ENCODE measurements at places on chromosomes 3 and 15. TPM values are rescaled to one million over a fixed set of nuclear protein-coding genes. Genes with fewer than 3 reads are reported as not detected.

DNA sequence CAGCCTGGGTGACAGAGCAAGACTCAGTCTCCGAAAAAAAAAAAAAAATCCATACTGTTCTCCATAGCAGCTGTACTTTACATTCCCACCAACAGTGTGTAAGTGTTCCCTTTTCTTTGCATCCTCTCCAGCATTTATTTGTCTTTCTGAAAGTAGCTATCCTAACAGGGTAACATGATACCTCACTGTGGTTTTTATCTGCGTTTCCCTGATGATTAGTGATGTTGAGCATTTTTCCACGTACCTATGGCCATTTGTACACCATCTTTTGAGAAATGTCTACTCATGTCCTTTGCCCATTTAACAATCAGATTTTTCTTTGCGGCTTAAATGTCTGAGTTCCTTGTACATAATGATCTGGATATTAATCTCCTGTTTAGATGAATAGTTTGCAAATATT lies 119.3 kb downstream of the RFX7 start:
- H3K4me1 ChIP-seq = no peaks in the 10 kb centered on the region
- H3K36me3 ChIP-seq = peaks cover 4% of the 10 kb centered on the region
- no peak for DNase-seq
- H3K27ac ChIP-seq = no peak overlapping the region

DNA sequence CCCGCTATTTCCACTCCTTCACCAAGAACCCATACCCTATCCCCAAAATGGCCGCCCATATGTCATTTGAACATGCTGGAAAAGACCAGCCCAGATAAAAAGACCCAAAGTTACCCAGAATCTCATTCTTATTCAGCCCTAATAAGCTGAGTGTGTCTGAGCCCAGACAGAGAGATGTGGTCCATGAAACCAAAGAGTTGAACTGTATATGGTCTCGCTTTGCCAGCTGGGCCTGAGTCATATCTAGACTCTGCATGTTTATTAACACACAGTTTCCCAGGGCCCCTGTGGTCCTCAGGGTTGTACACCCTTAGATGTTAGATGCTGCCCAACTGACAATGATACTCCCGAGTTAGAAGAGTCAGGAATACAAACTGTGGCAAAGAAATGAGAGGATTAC lies 201.9 kb upstream of the STRIT1 start:
- H3K4me3 ChIP-seq = no peak overlapping the region
- no peak for DNase-seq
- H3K27me3 ChIP-seq = no peaks in the 10 kb centered on the region

DNA sequence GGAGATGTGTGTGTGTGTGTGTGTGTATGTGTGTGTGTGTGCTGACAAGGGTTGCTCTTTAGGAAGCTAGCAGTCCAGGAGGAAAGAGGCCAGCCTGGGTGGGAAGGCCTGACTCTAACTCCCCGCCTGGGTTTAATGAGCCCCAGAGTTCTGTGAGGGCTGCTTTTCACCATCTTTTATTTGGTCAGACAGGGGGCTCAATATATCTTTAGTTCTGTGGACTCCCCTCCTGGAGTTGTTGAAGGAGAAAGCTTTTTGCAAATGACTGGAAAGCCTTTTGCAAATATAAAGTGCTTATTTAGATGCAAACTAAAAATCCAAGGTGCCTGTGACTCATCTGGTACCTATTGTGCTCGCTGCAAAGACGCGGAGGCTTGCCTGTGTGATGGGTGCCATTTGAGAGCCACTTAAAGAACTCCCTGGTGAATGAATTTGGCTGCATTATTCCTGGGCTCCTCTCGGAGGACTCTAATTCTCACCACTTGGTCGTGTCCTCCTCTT lies 24.5 kb downstream of the DRD3 start:
- H3K27ac ChIP-seq = peak overlapping the region; percentile 82
- DNase-seq = peak; percentile 81
- no peaks in the 10 kb centered on the region for H3K27me3 ChIP-seq
- peaks cover 59% of the 10 kb centered on the region for H3K4me1 ChIP-seq
- no peaks in the 10 kb centered on the region for H3K36me3 ChIP-seq

DNA sequence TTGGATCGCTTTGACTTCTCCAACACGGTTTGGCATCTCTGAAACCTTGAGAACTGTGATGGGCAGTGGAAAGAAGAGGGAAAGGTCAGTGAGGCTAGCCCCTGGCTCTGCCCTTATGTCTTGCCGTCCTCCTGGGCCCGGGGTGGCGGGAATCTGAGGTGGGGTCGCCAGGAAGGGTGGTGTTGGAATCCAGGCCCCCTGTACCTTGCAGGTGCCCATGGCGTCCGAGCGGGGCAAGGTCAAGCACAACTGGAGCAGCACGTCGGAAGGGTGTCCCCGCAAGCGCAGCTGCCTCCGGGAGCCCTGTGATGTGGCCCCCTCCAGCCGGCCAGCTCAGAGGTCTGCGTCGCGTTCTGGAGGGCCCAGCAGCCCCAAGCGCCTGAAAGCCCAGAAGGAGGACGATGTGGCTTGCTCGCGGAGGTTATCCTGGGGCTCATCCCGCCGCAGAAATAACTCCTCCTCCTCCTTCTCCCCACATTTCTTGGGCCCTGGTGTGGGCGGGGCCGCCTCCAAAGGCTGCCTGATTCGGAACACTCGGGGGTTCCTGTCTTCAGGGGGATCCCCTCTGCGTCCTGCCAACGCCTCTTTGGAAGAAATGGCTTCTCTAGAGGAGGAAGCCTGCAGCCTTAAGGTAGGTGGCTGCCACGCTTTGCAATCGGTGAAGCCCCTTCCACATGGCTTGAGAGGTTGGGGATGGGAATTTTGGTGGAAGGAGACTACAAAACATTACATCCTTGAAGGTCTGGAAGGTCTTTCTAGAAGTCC lies 907 bp downstream of the TATDN2 start:
- peaks cover 17% of the 10 kb centered on the region for H3K4me1 ChIP-seq
- peak overlapping the region; percentile 96 for H3K4me3 ChIP-seq
- peaks cover 8% of the 10 kb centered on the region for H3K27me3 ChIP-seq
- H3K27ac ChIP-seq = peak overlapping the region; percentile 79
- H3K36me3 ChIP-seq = peaks cover 18% of the 10 kb centered on the region

- H3K27me3 ChIP-seq = no peaks in the 10 kb centered on the region
- no peak for DNase-seq
- H3K4me3 ChIP-seq = no peak overlapping the region
- H3K4me1 ChIP-seq = peaks cover 46% of the 10 kb centered on the region
- H3K36me3 ChIP-seq = no peaks in the 10 kb centered on the region
- H3K27ac ChIP-seq = no peak overlapping the region
Observed at GRCh38 chr3:69090021-69090420, 5.3 kb downstream of the ARL6IP5 start.

DNA sequence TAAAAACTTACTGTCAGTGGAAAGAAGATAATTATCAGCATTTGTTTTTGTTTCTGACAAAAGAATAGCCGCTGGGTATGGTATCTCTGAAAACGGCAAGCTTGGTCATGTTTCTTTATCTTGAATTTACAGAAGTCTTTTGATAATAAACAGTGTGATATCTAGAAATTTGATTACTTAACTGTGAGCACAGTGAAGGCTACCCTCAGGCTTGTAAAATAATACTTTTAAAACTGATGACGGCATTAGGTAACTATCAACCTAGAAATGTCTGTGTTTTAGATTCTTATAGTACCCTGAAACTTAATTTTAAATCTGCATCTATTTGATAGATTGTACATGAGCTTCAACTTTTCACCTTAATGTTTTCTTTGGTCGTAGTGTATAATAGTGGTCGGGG lies 43.4 kb downstream of the NSUN3 start:
- no peaks in the 10 kb centered on the region for H3K27me3 ChIP-seq
- no peaks in the 10 kb centered on the region for H3K4me1 ChIP-seq
- H3K4me3 ChIP-seq = no peak overlapping the region
- no peak overlapping the region for H3K27ac ChIP-seq
- no peaks in the 10 kb centered on the region for H3K36me3 ChIP-seq
- no peak for DNase-seq

DNA sequence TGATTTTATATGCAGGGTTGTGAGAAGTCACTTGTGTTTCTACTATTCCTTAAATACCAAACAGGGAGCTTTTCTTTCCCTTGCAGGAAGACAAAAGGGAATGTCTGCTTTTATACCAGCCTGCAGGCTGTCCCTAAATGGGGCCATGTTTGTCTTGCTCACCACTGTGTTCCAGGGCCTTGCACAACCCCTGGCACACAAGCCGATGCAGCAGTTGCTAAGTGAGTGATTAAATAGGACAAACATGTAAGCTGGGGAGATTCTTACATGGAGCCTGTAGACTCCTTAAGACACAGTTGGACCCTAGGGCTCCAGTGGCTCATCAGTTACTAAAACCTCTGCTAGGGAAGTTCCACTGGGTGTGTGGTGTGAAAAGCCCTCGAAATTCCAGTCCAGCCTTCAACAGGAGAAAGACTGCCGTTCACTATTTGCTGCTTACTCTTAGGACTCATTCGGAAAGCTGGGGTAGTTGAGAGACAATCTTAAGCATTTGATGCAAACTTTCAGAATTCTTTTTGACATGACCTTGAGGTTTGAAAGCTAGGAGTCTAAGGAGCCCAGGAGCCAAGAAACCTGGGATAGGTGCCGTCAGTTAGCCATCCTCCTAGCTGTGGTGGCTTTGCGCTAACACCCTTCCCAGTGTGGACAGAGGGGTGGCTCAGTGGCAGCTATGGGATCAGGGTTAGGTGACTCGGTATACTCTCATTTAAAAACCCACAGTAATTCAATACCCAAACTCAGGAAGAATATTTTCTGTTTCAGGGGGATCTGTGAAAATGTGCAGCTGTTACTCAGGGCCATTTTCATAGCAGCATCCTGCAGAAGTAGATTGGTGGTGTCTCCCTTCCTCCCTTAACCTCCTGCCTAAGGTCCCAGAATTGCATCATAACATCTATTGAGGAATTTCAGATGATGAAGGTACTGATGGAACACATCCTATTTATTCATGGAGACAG lies 39.1 kb downstream of the SYNM start:
- H3K27me3 ChIP-seq = no peaks in the 10 kb centered on the region
- H3K27ac ChIP-seq = peak overlapping the region; percentile 58
- no peaks in the 10 kb centered on the region for H3K36me3 ChIP-seq

DNA sequence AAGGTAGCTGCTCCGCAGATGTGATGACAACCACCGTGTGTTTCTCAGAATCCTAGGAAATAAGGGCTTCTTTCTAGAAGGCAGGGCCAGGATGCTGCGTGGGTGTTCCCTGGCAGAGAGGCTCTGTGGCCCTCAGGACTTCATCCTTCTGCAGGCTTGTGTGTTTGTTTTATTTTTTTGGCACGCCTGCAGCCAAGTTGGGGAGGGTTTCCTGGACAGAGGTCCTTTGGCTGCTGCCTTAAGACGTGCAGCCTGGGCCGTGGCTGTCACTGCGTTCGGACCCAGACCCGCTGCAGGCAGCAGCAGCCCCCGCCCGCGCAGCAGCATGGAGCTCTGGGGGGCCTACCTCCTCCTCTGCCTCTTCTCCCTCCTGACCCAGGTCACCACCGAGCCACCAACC lies at the start of gene CLEC3B:
TSS of gene CLEC3B (plus strand) at position 266 of the 400 bp plus-strand sequence. CDS start at position 326, 60 bp downstream.
- H3K36me3 ChIP-seq = no peaks in the 10 kb centered on the region
- no peak for DNase-seq
- no peaks in the 10 kb centered on the region for H3K4me1 ChIP-seq
- no peaks in the 10 kb centered on the region for H3K27me3 ChIP-seq

GRCh38 chr3:149306751-149307434 lies 26.5 kb downstream of the TM4SF18 start:
- H3K27ac ChIP-seq = no peak overlapping the region
- no peak for DNase-seq
- H3K36me3 ChIP-seq = no peaks in the 10 kb centered on the region
- H3K4me3 ChIP-seq = no peak overlapping the region
- H3K27me3 ChIP-seq = no peaks in the 10 kb centered on the region

DNA sequence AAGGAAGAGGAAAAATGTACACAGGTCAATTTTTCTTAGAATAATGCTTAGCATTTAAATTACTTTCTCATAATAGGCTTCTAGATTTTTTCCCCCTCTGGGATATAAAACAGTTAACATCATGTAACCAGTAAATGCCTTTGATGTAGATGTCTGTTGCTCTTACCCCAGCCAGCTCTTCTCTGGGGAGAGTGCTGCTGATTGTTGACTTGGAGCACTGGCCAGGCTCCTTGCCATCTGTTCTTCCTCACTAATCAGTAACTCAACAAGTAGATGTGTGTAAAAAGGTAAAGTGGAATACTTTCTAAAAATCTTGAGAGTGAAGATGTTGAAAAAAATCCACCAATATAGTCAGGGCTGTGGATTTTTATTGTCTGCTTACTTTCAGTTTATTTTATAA lies 42.2 kb downstream of the RIOX2 start:
- H3K27ac ChIP-seq = no peak overlapping the region
- H3K36me3 ChIP-seq = no peaks in the 10 kb centered on the region
- DNase-seq = no peak

DNA sequence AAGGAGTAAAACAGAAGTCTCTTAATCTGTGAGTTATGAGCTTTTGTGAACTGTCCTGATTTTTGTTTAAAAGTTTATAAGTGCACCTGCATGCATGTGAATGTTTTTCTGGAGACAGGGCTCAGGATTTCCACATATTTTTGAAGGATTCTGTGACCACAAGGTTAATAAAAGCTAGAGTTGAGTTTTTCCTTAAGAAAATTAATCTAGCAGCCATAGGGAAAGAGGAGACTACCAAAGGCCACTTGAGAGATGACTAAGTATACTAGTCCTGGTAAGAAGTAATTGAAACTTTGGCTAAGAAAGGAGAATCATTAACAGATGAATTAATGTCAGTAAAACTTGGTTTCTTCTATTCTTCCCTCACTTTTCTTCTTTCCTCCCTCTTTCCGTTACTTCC lies 176.8 kb upstream of the EPHA3 start:
- H3K27ac ChIP-seq = no peak overlapping the region
- DNase-seq = no peak
- no peaks in the 10 kb centered on the region for H3K27me3 ChIP-seq
- no peak overlapping the region for H3K4me3 ChIP-seq

GRCh38 chr3:94440767-94441493 lies 378.1 kb downstream of the NSUN3 start:
- no peaks in the 10 kb centered on the region for H3K36me3 ChIP-seq
- H3K27ac ChIP-seq = no peak overlapping the region
- no peaks in the 10 kb centered on the region for H3K27me3 ChIP-seq
- DNase-seq = no peak
- H3K4me1 ChIP-seq = no peaks in the 10 kb centered on the region
- H3K4me3 ChIP-seq = no peak overlapping the region

TRH gene
- not detected for total RNA-seq

PRR20G gene
- total RNA-seq = not detected

MUC20 gene
- not detected for total RNA-seq

ZMAT3 gene
- 16.3 TPM for total RNA-seq
